ENCODE measurements at places on chromosomes 5 and 9.
A peak's percentile ranks its signal among the peaks of the same experiment; 100 is the strongest.

- DNase-seq: no peak
These were observed 38.9 kb downstream of the SNX30 start for GRCh38 chr9:112789473-112789872.

DNA sequence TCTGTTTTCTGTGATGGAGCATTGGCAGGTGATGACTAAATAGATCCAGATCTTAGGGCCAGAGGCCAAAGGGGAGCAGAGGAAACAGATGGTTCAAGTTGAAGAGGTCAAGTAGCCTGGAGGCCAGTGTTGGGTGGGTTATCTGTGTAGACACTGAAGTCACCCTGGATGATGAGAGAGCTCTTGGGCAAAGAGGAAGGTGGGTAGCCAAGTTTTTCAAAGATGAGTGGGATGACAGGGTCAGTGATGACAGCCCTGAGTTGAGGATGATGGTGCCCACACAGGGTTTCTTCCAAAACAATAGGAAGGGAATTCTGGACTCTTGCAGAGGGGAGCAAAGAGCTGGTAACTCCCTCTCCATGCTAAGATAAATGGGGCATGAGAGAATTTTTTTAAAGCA is 76.6 kb downstream of the CD180 start:
- DNase-seq: no peak

DNA sequence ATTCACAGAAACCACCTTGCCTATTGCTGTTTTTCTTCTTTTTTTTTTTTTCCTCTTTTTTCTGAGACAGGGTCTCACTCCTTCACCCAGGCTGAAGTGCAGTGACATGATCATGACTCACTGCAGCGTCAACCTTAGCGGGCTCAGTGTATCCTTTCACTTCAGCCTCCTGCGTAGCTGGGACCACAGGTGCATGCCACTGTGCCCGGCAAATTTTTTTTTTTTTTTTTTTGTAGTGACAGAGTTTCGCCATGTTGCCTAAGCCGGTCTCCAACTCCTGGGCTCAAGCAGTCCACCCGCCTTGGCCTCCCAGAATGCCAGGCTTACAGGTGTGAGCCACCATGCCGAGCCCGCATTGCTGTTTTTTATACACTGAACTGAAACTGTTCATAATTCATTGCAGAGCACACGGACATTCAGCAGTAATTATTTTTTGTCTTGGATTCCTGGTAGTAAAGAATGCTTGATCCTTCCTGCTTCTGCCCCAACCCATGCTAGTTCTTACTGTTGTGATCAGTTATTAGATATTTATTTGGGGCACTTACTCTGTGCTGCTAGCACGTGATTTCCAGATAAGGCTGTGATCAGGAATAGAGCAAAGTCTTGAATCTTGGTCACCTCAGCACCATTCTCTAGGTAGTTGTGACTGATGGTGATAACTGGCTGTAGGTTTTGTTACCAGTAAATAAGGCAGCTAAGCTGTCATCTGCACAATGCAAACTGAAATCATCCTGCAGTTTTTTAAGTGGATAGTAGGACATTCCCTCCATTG is 14.0 kb downstream of the MAP3K1 start:
- no peak for DNase-seq

GRCh38 chr5:1734271-1734907 is 65.2 kb downstream of the MRPL36 start:
- no peak for DNase-seq

GRCh38 chr5:1510151-1510561 is 13.6 kb downstream of the LPCAT1 start:
- DNase-seq: no peak

- DNase-seq: peak; percentile 9
These were observed 720 bp downstream of the TUSC1 start for GRCh38 chr9:25677301-25678146.

DNA sequence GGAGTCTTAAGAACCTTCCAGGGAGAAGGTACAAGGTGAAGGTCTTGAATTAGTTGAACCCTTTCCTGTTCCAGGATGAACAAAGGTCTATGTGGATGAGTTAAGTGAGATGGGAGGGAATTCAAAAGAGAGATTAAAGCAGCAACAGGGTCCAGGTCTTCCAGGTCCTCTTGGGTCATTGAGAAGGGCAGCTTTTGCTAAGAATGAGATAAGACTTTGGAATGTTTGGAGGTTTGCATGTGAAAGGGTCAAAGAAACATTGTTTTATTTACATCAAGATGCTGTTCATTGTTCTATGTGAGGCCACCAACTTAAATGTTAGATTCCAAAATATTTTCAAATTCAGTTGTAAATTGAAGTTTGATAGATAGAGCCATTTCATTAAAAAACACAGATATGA is 463.9 kb downstream of the ANXA1 start:
- DNase-seq: no peak

- no peak for DNase-seq
These were observed 46.6 kb downstream of the RAB3C start for GRCh38 chr5:58629271-58630159.

DNA sequence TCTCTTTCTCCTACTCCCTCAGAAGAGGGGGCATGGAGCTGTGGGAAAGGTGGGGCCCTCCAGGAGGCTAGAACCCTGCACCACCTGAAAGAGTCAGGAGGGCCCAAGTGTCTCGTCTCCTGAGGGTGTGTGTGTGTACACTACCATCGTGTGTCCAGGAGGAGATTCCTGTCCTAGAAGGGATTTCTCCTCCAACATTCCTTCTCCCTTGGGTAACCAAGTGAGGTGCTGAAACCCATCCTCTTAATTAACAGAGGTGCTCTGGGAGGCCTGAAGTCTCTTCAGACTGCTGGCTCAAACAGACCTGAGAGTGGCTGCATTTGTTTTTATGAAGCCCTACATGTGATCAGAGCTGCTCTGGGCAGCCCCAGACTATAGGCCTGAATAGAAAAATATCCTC is 61.1 kb upstream of the FAM169A start:
- no peak for DNase-seq

GRCh38 chr5:135332519-135333150 is 66.4 kb downstream of the MACROH2A1 start:
- no peak for DNase-seq

- DNase-seq: no peak
These were observed 461.9 kb upstream of the COX7C start for GRCh38 chr5:86155796-86156195.

GRCh38 chr9:136853596-136854112 is 1.5 kb downstream of the MAMDC4 start:
- DNase-seq: no peak

DNA sequence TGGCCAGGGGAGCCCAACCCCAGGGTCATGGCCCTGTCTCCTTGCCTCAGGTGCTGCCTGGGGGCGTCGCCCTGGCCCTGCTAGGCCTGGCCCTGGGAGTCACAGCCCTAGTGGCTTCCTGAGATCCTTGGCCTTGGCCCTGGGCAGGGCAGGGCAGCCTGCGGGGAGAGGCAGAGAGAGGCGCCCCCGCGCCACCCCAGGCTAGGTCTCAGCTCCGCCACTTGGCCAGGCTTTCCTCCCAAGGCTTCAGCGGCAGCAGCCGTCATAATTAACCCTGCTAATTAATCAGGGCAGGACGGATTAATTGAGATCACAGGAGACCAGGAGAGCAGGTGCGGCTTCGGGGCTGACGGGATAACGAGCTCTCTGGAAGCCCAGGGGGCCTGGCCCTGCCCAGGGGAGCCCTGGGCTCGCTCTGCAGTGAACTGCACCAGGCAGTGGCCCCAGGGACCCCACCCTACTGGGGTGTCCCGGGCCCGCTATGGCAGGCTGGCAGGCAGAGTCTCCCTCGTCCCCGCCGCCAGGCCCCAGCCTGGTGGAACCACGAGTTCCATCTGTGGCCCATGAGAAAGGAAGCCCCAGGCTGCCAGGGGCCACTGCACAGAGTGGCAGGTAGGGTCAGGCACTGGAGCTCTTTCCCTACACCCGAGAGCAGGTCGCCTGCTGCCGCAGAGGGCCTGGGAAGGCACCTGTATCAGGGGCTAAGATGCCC is 269.6 kb downstream of the PBX3 start:
- DNase-seq: no peak

- DNase-seq: no peak
These were observed 417.4 kb downstream of the GABRG2 start for GRCh38 chr5:162484986-162485385.

- no peak for DNase-seq
These were observed 295.2 kb downstream of the ADGRV1 start for GRCh38 chr5:90853750-90854149.

GRCh38 chr5:165836046-165836445 is 2330.6 kb downstream of the MAT2B start:
- DNase-seq: no peak

GRCh38 chr9:136255166-136255538 is 9.5 kb upstream of the QSOX2 start:
- no peak for DNase-seq

- DNase-seq: no peak
These were observed 3.8 kb downstream of the NKD2 start for GRCh38 chr5:1012313-1012841.

- DNase-seq: no peak
These were observed 50.0 kb upstream of the GLIS3 start for GRCh38 chr9:4349816-4350418.

GRCh38 chr9:35179347-35180280 is 17.8 kb downstream of the UNC13B start:
- no peak for DNase-seq

DNA sequence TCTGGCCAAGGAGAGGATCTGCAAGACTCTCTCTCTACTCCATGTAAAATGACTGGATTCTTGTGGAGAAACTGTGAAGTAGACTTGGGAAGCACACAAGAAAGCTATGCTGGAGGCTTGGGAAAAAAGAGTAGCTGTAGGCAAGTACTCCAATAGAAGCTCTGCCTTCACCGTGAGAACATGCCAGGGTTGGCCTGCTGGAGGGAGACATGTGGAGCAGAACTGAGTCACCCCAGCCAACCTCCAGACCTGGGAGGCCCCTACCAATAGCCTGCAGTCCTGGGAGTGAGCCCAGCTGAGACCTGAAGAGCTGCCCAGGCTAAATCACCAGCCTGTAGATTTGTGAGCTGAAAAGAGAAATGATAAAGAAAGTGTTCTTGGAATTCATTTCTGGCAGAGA is 66.6 kb downstream of the DEPDC1B start:
- DNase-seq: peak; percentile 64

GRCh38 chr9:33799928-33800704 is 4.8 kb downstream of the PRSS3 start:
- no peak for DNase-seq

GRCh38 chr9:38162332-38163211 is 93.5 kb upstream of the SHB start:
- DNase-seq: no peak

DNA sequence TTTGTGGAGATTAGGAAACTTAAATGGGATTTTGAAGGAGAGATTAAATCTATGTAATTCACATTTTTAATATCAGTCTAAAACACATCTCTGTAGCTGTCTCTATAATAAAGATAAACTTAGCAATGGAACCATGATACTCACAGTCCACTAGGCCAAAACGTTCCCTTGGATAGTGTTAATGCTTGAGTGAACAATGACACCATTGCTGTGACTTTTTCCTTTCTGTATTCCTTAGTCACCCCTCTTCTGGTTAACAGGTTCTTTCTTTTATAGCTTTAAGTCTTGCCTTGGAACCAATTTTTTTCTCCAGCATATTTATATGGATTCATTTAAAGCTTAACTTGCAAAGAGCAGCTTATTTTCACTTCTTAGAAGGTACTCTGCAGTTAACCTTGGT is 63.3 kb downstream of the INSL6 start:
- DNase-seq: no peak

- no peak for DNase-seq
These were observed at the start of the genes EIF4E1B and SNCB for GRCh38 chr5:176629853-176630680. EIF4E1B (plus strand) TSS chr5:176630675; CDS start chr5:176642788, 12,113 bp downstream. SNCB (minus strand) TSS chr5:176630534; CDS start chr5:176629654, 880 bp downstream.

DNA sequence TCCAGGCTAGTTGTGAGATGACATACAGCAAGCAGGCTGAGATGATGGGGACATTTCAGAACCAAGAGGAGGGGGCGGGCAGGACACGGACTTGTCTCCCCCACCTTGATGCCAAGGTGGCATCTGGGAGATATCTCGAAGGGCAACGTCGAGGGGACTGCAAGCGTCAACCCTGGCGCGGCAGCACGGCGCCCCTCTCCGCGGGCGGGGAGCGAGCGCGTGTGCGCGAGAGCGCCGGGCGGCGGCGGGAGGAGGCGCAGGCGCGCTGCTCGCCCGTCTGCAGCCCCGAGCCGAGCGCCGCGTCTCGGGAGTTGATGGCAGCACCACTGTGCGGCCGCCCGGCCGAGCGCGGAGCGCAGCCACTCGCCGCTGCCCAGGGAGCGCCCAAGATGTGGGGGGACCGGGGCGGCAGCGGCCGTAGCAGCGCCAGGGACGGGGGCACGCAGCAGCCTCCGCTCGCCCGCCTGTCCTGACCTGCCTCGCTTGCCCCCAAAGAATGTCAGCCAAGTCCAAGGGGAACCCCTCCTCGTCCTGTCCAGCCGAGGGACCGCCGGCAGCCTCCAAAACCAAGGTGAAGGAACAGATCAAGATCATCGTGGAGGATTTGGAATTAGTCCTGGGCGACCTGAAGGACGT is at the start of gene PRR16:
Gene PRR16, plus strand, starts transcription at position 310 of the 636 bp plus-strand sequence.
- no peak for DNase-seq

- DNase-seq: peak; percentile 18
These were observed 57.2 kb downstream of the COL5A1 start for GRCh38 chr9:134698587-134699342.

DNA sequence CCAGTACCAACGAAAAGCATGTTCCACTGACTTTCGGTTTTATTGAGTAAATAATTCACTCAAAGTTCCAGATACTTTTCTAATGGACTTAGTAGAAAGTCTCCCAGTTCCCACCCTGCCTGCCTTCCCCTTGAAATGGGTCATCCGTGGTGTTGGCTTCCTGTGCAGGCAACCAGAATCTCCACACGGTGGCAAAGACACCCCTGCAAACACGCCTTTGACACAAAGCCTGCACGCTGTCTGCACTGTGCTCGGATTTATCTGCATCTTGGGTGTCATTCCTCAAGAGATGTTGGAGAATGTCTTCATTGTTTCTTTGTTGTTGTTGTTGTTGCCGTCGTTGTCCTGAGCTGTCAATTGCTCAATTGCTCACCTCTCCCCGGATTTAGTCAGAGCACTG is 150.0 kb upstream of the IRX2 start:
- DNase-seq: no peak

GRCh38 chr5:6905883-6906282 is 192.7 kb downstream of the TENT4A start:
- DNase-seq: no peak

GRCh38 chr5:14674983-14675854 is 10.7 kb downstream of the OTULIN start:
- no peak for DNase-seq

DNA sequence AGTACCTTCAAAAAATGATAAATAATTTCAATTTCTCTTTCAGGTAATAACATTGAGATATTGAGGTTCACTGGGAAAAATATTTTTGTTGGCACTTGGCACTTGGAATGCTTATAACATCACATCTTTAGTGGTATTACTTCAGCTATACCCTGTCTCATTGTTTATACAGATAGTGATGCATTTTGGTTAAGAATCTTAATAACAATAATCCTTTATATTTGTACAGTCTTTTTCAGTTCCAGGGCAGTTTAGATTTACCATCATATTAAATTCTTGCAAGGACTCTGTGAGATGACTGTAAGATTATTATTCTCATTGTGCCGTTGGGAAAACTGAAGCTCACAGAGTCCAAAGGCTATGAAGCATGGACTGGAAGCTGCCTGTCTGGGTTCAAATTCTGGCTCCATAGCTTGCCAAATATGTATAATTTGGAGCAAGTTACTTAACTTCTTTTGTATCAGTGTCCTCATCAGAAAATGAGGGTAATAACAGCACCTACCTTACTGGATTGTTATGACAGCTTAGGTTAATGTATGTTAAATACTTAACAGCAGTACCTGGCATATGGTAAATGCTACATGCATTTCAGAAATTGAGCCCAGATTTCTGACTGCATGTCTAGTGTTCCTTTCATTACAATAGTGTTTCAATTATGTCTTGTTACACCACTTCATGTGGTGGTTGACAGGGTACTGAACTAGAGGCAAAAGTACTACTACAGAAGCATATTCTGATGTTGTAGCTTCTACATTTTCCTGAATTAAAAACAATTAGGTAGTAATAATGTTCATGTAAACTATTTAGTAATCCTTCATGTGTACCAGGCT is 272.2 kb downstream of the PLK2 start:
- no peak for DNase-seq
